ENCODE measurements at places on chromosomes 2 and 18. TPM values are rescaled to one million over a fixed set of nuclear protein-coding genes. Genes with fewer than 3 reads are reported as not detected.

Gene BCL2
- total RNA-seq: 0.40 TPM

Gene DES
- 0.18 TPM for total RNA-seq

Gene ZNF532
- 25.3 TPM for total RNA-seq

Gene LYG2
- total RNA-seq: not detected

Gene FLACC1
- not detected for total RNA-seq

Gene POMC
- not detected for total RNA-seq

Gene DOK6
- not detected for total RNA-seq

Gene RIT2
- not detected for total RNA-seq

Gene COL4A3
- 0.28 TPM for total RNA-seq

Gene CCDC121
- total RNA-seq: 4.6 TPM

Gene CD8B2
- total RNA-seq: not detected

Gene ANKAR
- 1.3 TPM for total RNA-seq

Gene LONRF2
- 3.0 TPM for total RNA-seq

Gene HAAO
- not detected for total RNA-seq

Gene PKP4
- 22.2 TPM for total RNA-seq

All from A549 treated with ZK216348 at 1 μM for 4 hours (cell line).